ENCODE measurements at places on chromosomes 3 and 15. TPM values are rescaled to one million over a fixed set of nuclear protein-coding genes. Genes with fewer than 3 reads are reported as not detected.

DNA sequence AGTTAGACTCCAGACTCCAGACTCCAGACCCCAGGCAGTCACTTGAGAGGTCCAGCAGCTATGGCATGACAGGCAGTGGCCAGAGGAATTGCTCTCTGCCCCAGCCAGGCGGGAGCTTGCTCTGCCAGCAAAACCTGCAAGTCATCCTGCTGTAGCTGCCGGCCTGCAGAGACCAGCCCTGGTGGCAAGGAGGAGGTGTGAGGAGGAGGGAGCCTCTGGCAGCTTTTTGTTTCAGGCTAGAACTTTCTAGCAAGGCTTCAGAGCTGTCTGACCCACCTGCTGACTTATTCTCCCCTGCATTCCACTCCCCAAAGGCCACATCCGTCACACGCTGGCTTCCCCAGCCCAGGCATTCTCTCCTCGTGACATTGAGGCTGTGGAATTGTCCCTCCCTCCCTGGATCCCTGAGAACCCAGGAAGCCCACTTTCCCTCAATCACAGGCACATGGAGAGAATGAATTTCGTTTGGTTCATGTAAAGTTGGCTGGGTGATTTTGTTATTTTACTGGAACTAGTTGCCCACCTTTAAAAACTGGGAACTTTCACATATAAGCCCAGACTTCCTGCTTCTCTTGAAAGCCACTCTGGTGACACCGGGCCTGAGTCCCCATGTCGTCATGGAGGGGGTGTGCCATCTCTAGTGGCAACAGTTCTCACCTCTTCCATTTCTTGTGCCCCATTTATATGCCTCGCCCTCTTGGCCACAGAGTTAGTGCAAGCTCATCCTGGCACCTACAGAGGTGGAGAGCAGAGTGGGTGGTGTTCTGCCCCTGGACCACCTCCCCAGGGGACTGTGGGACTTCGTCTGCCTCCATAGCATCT, 82.7 kb downstream of the ABHD5 start:
- H3K27me3 ChIP-seq, result no peaks in the 10 kb centered on the region
- H3K36me3 ChIP-seq, result no peaks in the 10 kb centered on the region
- no peak overlapping the region for H3K27ac ChIP-seq
- no peak overlapping the region for H3K4me3 ChIP-seq
- DNase-seq, result peak; percentile 85

DNA sequence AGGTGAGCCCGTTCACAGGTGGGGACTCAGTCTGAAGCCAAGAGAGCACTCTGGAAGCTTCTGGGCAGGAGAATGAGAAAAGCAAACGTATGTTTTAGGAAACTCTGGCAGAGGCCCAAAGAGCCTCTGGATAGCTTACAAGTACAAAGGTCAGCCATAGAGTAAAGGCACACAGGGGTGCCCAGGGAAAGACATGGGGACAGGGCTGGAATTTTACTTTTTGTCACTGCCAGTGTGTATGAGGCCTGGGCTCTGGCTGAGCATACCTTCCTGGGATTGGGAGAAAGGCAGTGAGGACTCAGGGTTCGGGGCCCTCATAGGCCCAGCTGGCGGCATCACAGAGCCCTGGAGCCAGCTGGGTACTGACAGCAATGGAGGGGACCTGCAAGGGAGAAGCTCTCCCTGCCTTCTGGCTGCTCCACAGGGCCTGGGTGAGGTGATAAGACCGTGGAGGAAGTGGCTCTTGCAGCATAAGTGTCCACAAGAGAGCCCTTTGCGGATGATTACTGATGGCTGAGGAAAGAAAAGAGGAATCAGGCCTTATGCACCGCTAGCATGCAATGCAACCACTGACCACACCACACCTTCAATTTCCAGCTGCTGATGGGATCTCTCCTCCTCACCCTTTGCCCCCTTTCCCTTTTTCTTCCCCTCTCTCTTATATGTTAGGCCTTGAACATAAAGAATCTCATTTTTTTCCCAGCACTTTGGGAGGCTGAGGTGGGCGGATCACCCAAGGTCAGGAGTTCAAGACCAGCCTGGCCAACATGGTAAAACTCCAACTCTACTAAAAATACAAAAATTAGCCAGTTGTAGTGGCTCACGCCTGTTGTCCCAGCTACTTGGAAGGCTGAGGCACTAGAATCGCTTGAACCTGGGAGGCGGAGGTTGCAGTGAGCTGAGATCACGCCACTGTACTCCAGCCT, 25.1 kb upstream of the BCL2L10 start:
- H3K27ac ChIP-seq, result no peak overlapping the region
- peaks cover 33% of the 10 kb centered on the region for H3K4me1 ChIP-seq
- H3K36me3 ChIP-seq, result no peaks in the 10 kb centered on the region
- H3K27me3 ChIP-seq, result no peaks in the 10 kb centered on the region

DNA sequence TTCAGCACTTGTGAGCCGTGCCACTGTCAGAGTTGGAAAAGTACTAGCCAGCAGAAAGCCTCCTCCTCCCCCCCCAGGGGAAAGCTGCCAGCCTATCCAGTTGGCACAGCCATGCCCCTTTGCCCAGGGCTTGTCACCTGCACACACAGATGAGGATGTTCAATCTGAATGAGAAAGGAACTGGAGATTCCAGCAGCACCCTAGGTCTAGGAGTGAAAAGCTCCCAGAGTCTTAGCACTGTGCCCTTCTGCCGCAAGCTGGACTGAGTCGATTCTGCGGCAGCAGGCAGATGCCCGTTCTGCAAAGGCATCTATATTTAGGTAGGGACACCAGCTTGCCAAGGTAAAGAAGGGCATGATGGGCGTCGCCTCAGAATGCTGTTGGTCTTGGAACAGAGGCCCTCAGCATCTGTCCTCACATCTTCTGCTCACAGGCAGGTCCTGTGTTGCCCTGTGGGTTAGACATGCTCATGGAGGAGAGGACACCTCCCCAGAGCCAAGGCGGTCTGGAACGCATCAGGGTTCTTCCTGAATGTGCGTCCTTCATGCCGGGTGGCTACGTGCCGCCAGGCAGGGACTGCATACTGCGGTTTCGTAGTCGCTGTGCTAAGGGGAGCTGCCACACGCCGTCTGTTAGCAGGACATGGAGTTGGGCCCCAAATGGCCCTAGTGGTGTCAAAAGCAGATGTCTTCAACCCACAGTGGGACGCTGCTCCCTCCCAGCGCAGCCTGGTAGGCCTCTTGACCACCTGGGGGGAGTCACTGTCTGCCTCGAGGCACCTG, 109.5 kb downstream of the VGLL4 start:
- H3K4me1 ChIP-seq, result no peaks in the 10 kb centered on the region
- H3K27me3 ChIP-seq, result no peaks in the 10 kb centered on the region
- no peak overlapping the region for H3K4me3 ChIP-seq
- DNase-seq, result no peak

DZIP1L gene
- 17.9 TPM for polyA plus RNA-seq

DNA sequence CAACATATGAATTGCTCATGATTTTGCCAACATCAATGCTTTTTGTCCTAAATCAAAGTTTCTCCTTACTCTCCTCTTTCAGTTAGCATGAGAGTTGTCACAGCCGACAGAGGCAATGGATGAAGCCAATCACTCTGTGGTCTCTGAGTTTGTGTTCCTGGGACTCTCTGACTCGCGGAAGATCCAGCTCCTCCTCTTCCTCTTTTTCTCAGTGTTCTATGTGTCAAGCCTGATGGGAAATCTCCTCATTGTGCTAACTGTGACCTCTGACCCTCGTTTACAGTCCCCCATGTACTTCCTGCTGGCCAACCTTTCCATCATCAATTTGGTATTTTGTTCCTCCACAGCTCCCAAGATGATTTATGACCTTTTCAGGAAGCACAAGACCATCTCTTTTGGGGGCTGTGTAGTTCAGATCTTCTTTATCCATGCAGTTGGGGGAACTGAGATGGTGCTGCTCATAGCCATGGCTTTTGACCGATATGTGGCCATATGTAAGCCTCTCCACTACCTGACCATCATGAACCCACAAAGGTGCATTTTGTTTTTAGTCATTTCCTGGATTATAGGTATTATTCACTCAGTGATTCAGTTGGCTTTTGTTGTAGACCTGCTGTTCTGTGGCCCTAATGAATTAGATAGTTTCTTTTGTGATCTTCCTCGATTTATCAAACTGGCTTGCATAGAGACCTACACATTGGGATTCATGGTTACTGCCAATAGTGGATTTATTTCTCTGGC, 2.5 kb downstream of the OR4F6 start:
- no peak overlapping the region for H3K4me3 ChIP-seq
- no peak overlapping the region for H3K27ac ChIP-seq
- no peaks in the 10 kb centered on the region for H3K4me1 ChIP-seq
- H3K36me3 ChIP-seq, result no peaks in the 10 kb centered on the region
- H3K27me3 ChIP-seq, result peaks cover 6% of the 10 kb centered on the region

ATP13A5 gene
- polyA plus RNA-seq, result 0.89 TPM

- peaks cover 21% of the 10 kb centered on the region for H3K4me1 ChIP-seq
- no peak for DNase-seq
- no peaks in the 10 kb centered on the region for H3K27me3 ChIP-seq
- H3K27ac ChIP-seq, result no peak overlapping the region
These were observed 154.5 kb downstream of the TMCO5A start for GRCh38 chr15:38088971-38089370.

- H3K36me3 ChIP-seq, result no peaks in the 10 kb centered on the region
- H3K4me3 ChIP-seq, result peak overlapping the region; percentile 96
- peaks cover 40% of the 10 kb centered on the region for H3K4me1 ChIP-seq
- H3K27me3 ChIP-seq, result no peaks in the 10 kb centered on the region
These were observed 1.1 kb upstream of the IMP3 start for GRCh38 chr15:75641179-75641503.

DNA sequence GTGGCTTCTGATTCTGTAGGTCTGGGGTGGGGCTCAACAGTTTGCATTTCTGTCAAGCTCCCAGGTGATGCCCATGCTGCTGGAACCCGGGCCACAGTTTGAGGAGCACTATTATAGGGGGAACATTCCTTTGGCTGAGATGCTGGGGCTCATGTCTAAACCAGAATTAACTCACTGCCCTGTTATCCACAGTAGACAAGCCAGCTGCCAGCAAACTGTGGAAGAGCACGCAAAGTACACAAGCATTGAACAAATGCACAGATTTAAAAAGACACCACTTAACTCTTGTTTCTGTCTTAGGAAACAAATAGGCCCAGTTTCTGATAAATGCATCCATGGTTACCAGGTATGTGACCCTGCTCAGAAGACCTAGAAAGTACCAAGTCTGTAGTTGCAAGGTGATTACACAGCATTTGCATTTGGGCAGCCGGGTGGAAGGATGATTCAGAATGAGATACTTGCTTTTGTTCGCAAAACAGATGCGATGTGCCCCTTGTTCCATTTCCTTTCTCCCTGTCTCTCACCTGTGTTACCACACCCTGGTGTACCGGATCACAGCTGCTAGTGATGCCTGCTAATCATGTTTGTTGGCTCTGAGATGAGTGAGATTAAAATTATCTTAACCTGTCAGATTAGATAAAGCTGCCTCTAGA, 12.4 kb downstream of the GYG1 start:
- no peaks in the 10 kb centered on the region for H3K27me3 ChIP-seq
- H3K4me3 ChIP-seq, result no peak overlapping the region
- H3K27ac ChIP-seq, result no peak overlapping the region
- DNase-seq, result no peak
- H3K4me1 ChIP-seq, result peaks cover 3% of the 10 kb centered on the region

PLSCR4 gene
- polyA plus RNA-seq, result 71.1 TPM

CKMT1B gene
- polyA plus RNA-seq, result 0.69 TPM

ZSCAN2 gene
- 22.7 TPM for polyA plus RNA-seq

Measured in left lung (tissue), 14 donors.